ENCODE measurements at places on chromosomes 11 and 22.

- no peak for DNase-seq
These were observed 71.7 kb upstream of the FAR1 start for GRCh38 chr11:13596611-13597326.

DNA sequence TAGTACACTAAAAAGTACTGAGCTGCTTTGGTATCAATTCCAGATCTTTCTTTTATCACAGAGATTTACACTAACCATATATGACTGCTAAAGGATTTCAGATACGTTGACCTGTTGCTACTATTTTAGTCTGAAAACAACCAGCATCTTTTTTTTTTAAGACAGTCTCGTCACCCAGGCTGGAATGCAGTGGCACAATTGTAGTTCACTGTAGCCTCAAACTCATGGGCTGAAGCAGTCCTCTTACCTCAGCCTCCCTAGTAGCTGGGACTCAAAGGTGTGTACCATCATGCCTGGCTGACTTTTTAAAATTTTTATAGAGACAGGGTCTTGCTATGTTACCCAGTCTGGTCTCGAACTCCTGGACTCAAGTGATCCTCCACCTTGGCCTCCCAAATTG is 24.2 kb upstream of the L3MBTL2 start:
- no peak for DNase-seq

DNA sequence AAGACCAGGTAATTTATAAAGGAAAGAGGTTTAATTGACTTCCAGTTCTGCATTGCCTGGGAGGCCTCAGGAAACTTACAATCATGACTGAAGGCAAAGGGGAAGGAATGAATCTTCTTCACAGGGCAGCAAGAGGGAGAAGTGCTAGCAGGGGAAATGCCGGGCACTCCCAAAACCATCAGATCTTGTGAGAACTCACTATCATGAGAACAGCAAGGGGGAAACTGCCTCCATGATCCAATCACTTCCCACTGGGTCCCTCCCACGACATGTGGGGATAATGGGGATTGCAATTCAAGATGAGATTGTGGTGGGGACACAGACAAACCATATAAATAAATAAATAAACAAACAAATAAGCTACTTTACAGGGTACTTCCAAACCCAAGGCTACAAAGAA is 28.8 kb upstream of the EXPH5 start:
- no peak for DNase-seq

- DNase-seq, result no peak
These were observed 706.0 kb downstream of the KCNA4 start for GRCh38 chr11:29310725-29311342.

GRCh38 chr11:70732881-70733196 is 334.5 kb downstream of the CTTN start:
- no peak for DNase-seq

DNA sequence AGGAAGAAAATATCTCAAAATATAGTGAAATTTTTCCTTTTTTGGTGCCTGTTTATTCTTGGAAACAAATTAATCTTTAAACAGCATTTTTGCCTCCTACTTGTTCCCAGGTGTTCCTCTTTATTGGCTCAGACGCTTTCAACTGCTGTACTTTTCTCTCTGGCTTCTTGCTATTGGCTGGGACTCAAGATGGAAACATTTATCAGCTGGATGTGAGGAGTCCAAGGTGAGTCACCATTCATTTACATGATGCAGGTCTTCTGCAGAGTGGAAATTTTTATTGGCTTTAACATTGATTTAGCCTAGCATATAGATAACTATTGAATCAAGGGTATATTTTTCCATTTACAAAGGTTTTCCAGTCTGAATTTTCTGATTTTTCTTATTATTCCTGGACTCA is 34.4 kb upstream of the DNAJB13 start:
- DNase-seq, result no peak

DNA sequence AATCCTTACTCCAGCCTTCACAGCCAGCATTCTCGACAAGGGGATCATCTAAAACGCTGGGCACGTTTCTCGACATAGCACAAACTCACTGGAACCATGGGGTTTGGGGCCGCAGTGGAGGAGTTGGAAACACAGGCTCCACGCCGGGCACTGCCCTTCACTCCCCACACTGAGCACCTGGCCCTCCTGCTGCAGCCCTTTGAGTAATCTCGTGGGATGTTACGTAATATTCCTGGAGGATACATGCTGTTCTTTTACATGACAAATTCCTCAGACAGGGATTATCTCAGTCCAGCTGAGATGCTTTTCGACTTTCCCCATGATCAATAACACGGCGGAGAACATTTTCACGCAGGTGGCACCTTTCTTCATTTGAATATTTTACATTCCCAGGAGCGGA is 408.0 kb downstream of the SHANK2 start:
- DNase-seq, result no peak

DNA sequence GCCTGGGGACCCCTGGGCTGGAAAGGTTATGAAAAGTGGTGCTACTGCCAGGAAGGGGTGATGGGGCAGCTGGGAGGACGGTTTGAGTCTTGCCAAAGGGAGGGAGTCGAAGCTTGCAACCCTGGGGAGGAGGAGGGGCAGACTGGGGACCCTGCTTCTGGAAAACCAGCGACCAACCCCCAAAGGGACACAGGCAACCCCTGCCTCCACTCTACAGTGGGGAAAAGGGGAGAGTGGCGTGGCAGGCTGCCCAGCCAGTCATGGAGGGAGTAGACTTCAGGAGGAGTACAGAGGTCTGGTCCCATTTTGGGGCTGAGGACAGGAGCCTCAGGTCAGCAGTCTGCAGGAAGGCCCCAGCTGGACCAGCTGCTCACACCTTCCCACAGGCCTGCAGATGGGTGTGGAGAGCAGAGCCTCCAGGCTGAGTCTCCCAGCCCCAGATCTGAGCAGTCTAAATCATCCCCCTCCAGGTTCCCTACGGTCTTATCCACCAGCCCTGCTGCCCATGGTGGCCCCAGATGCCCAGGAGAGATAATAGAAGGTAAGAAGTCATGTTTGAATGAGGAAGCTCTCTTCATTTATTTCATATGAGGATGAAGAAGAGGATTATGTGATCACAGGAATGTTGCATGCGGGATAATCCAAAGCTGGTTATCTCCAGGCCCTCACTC is 3.3 kb downstream of the DDT start:
- no peak for DNase-seq

GRCh38 chr22:35470903-35471321 is 69.7 kb upstream of the RASD2 start:
- peak; percentile 36 for DNase-seq

DNA sequence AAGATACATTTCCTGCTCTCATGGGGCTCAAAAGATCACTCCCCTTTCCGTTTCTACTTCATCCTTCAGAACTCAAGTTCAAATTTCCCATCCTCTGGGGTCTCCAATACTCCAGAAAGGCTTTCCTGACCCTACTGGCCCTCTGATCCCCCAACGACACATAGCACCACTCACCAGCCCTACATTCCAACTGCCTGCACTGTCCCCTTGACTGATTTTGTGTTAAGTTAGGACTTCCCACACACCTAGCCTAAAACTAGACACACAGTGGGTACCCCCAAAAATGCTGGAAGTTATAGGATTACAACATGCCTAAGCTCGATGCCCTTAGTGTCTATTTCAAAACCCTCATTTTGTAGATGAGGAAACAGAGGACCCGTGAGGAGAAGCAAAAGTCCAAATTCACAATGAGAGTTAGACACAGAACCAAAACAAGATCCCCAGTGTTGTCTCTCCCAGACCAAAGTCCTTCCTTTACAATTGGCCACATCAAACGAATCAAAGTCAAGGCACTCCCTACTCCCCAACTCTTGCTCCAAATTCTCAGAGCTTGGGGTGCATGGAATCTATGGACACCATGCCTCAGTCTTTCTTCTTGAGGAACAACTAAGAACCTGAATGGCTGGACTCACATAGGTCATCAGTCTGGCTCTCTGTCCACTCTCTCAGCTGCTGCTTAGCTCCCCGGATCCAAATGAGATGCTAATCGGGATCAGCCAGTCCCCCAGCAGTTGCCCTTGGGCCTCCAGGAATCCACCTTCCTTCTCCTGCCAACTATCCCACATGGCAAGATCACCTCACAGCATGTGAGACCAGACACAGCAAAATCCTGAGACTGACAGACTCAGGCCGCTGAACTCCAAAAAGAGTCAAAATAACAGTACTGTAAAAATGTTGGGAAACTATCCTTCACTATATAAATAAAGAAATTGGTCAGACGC is 1.7 kb downstream of the CLPB start:
- DNase-seq, result no peak

- DNase-seq, result no peak
These were observed 598.6 kb downstream of the DLG2 start for GRCh38 chr11:85028329-85029101.

GRCh38 chr11:93504110-93505095 is 38.8 kb downstream of the SMCO4 start:
- DNase-seq, result no peak

GRCh38 chr11:69215784-69216415 is 60.2 kb downstream of the SMIM38 start:
- DNase-seq, result no peak

DNA sequence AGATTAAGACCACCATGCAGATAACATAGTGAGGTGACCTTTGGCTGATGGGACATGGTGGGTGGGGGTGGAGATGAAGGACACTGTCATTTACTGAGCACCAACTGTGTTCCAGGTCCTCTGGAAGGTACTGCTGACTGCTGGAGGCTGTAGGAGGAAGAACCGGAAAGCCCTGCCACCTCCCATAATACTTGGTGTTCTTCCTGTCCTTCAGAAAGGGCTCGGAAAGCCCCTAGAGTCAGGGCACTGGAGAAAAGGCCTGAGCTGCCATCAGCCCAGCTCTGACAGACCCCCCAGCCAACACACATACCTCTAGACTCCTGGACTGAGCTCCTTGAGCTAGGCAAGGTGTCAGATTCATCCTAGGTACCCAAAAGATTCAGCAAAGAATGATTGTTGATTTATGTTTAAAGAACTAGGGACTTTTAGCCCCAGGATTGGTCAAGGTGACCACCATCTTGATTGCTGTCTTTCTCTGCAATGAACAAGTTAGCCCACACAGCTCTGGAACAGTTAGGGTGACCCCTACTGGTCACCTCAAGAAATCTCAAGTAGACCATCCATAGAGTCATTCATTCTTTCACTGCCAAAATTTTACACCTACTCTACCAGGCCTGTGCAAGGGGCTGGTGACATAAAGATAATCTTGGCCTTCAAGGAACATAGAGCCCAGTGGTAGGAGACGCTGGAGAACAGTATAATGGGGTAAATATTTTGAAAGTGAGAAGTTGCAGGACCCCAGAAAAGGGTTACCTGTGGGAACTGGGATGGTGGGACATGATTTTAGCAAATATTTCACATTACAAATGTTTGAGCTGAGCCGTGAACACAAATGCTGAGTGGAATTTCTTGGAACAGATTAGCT is 39.4 kb downstream of the IRAG1 start:
- peak; percentile 67 for DNase-seq
